ENCODE measurements at places on chromosomes 4 and X.

- no peak for DNase-seq
Measured at GRCh38 chr4:187125062-187125461, 401.4 kb upstream of the FAT1 start.

- no peak for DNase-seq
Measured at GRCh38 chr4:80268936-80269335, 2.5 kb downstream of the FGF5 start.

GRCh38 chr4:165541851-165542459 lies 163.1 kb downstream of the CPE start:
- DNase-seq = no peak

DNA sequence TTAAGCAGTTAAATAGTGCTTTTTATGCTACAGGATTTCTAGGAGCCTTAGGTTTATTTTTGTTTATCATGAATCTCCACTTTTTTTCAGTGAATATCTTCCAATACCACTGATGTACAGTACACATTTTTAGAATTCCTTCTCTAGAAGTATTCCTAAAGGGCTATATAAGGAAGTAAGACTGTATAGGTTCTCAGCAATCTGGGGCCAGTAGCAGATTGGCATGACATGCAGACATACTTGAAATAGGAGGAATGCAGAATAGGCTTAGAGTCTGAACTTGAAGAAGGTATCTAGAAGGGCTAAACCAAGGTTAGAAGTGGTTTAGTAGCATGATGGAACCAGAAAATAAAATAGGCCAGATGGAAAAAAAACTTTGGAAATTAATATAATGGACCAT lies 29.8 kb downstream of the HEPH start:
- DNase-seq = no peak

DNA sequence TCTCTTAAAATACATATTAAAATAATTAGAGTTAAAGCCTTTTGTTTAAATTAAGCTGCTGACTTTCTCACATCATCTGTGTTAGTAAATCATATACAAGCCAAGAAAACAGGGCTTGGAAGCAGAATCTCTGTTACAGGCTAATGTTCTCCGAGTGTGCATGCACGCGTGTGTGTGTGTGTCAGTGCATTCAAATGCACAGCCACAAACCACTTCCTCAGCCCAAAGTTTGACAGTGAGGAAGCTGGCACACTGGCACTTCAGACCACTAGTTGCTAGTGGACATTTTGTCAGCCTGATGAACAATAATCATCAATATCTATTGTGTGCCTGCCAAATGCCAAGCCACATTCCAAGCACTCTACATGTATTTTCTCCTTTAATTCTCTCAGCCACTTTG lies 5.6 kb downstream of the MAOB start:
- no peak for DNase-seq

GRCh38 chr4:121073004-121073435 lies 685 bp upstream of the NDNF start:
- DNase-seq = peak; percentile 28

DNA sequence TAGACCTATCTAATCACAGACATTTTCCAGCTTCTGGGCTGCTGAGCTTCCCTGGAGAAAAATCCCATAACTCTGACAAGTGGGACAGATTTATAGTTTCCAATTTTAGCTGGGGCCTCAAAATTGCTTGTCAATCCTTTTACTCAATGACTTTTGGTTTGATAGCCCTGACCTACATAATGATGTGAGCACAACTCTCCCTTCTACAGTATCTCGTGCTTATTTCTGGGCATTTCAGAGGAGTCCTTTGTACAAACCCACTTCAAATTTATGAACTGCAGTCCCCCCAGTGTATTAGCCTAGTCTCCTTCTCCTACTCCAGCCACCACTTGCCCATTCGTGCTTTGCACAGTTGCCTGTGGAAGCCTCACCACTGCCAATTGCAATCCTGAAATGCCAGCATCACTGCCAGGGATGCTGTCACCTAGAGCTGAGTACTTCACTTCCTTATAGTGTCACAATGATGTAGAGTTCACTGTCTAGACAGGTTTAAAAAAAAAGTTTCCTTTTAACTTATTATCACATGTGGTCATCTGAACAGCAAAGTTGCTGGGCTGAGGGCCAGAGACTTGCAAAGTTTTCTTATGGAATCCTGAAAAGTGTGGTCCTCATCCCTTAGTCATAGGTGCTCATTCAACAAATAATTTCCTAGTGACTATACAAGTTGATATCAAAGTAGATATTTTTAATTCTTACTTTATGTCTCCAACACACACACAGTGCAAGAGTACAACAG lies 21.2 kb downstream of the TRAM1L1 start:
- DNase-seq = no peak

DNA sequence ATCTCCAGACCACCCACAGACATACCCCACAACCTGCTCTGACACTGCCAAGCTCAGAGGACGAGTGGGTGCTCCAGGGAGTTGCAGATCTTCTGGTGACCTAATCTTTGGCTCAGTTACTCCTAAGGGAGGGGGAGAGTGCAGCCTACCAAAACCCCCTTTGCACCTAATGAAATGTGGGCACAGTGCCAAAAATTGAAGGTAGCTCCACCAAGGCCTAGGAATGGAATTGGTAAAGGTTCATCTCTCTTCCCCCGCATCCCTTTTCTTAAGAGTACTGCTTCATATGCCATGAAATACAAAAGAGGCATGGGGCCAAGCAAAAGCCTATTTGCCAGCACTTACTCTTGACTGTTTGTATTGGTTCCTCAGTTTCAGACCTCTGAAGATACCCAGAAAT lies 491.0 kb downstream of the NAF1 start:
- DNase-seq = no peak

DNA sequence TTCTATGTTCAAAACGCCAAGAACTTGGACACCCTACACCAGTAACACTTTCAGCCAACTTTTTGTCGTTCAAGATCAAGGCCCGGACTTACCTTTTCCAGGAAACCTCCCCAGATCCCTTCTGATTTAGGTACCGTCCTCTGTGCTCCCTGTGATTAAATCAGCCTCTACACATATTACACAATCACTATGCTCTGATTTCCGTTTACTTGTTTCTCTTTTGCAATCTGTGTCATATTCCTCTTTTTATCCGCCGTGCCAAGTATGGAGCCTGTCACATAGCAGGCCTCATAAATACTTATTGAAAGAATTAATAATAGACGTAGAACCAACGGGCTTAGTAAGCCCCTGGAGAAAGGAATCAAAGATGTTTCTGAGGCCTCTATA lies 722 bp upstream of the TMEM33 start:
- no peak for DNase-seq

All from NCI-H1105 (cell line).